RWPE1 (cell line): ENCODE measurements at places on chromosomes 5 and 9.
A peak's percentile ranks its signal among the peaks of the same experiment; 100 is the strongest.

DNA sequence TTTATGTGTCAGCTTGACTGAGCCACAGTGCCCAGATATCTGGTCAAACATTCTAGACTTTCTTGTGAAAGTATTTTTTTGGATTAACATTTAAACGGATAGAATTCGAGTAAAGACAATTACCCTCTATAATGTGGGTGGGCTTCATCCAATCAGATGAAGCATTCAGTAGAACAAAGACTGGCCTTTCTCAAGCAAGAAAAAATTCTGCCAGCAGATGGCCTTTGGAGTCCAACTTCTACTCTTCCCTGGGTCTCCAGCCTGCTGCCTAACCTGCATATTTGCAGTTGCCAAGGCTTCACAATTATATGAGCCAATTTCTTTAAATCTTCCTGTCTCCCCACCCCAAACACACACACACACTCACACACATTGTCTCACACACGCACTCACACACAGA lies 86.4 kb downstream of the MED10 start:
- no peak for DNase-seq

DNA sequence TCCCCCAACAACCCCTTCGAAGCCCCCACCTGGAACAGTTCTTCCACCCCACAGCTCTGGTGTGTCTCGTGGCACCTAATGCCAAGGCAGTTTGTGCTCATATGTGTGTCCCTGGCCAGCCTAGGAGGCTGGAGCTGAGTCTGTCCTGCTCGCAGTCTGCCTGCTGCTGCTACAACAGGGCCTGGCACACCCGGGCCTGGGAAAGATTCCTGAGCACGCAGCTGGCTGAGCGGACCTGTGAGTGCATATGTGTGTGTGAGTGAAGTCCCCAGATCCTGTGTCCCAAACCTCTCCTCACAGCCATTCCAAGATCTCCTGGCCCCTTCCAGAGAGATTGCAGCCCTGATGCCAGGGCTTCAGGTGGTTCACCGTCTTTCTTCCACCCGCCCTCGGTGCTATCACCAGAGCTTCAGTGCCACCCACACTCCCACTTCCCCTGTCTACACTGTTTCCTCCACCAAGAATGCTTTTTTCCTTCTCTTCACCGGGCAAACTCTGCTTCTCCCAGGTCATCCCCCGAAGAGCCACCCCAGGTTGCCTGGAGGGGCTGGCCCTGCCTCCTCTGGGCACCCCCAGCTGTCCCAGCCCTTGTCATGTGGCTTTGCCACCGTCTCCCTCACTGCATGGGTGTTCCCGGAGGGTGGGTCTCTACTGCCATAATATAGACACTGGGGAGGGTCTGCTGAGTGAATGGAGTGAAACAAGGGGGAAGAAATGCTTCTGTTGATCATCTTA lies 28.4 kb downstream of the LMX1B start:
- no peak for DNase-seq

- no peak for DNase-seq
Measured at GRCh38 chr5:88876714-88877113, 6.3 kb downstream of the MEF2C start.

DNA sequence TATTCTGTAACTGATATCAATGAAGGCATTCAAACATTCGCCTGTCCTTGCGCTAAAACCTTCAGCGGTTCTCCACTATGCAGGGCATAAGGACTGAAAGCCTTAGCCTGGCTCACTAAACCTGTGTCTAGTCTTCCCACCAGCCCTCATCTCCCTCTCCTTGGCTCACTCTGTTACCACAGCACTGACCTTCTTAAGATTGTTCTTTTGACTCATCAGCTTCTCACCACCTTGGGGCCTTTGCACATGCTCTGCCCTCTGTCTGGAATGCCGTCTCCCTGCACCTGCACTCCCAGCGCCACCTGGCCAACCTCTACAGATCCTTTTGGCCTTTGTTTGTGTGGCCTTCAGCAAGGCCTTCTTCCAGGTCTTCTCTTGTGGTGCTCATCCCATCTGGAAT lies 131.8 kb upstream of the IER5L start:
- DNase-seq = no peak

DNA sequence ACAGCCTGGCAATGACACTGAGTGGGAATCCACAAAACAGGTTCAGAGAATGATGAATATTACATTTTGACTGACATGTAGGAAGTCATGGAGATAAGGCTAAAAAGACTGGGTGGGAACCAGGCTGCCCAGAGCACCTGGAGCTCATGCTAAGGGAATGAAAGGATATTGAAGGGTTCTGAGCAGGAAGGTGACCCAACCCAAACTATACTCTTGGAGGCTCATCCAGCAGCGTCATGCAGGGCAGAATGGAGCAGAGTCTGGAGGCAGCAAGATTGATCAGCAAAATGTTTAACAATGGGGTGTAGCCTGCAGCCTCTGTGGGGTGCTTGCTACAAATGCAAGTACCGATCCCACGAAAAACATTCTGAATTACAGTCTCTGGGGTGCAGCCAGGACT lies 120.2 kb downstream of the PSD2 start:
- no peak for DNase-seq

DNA sequence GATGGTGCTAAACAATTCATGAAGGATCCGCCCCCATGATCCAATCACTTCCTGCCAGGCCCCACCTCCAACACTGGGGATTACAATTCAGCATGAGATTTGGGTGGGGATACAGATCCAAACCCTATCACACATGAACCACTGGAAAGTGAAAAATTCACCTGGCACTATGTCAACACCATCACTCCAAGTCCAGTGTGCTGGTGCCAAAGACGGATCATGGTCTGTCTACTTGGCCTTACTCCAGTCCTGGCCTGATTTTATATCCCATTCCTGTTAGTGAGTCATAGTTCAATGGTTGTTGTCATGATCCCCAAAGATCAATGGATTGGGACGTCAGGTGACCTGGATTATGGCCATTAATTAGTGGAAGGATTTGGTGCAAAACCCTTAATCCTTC lies 147.4 kb upstream of the RPS23 start:
- no peak for DNase-seq

DNA sequence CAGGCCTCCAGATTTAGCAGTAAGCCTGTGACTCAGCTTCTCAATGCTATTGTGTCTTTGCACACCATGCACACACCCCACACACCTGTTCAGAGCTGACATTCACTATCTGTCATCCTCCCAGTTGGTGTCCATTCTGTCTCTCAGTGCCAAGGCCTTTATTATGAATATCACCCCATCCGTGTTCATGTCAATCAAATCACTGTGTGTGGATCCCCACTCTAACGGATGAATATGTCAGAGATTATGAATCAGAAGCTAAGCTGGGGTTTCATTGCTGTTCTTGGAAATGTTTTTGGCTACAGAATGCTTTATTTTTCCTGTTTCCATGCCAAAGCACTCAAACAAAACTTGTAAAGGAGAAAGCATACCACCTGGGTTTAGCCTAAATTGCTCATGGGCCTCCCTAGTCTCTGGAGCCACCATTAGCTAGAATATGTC lies 9.4 kb upstream of the MAMDC2 start:
- DNase-seq = no peak

DNA sequence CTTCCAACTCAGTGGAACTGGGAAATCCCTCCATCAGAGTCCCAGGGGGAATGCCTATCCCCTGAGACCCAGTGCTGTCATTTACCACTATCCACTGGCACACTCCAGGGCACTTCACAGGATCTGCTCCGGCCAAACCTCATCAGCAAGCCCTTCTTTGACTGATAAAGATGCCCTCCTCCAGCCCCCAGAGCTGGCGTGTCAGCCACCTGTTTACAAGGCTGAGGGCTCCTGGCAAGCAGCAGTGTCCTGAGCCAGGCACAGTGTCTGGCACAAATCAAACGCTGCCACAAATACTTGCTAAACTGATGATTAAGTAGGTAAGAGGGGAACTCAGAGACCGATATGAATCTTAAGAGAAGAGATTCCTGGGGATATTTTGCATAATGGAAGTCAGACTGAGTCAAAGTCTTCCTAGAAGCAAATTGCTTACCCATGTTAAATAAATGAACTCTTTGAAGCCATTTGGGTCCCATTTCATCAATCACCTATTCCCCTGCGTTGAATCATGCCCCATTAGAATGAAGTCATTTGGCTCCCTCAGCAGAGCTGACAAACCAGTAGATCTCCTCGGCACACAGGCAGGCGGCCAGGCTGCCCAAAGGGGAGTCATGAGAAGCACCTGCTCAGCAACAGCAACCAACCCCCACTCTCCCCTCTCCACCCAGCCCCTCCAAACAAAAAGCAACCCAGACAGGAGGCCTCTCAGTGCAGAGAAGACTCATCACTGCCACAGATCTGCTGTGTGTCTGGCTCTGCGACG lies 97.4 kb downstream of the CDK5RAP2 start:
- DNase-seq = no peak

DNA sequence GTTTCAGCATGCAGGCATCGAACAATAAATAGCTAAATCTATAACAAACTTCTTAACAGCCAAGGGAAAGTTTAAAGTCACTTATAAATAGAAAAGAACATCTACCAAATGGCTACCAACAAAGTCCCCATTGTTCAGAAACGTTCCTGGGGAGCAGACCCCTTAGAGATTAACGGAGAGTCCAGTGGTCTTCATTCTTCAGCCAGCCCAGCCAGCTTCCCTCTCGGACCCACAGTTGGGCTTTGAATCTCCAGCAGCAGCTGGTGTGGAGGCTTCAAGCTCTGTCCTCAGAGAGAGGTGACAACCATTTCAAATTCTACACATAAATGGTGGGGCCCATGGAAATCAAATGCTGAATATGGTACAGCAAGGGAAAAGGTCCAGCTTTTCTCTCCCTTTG lies 11.2 kb downstream of the ENC1 start:
- DNase-seq = no peak

DNA sequence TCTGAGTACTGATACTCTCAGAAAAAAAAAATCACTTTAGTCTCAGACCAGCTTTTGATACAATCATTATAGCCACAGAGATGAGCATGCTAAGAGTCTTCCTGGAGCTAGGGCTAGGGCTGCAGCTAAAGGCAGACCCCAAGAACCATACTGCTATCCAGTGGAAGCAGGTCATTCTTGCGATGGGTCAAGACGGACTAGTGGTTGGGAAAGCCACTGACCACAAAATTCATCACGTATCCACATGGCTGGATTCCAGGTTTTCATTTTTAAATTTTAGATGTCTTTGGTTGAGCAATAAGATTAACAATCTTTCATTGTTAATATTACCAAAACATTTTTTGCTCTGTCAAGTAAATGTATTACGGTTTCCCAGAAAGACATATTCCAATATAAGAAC lies 598.1 kb downstream of the DNAH5 start:
- no peak for DNase-seq

DNA sequence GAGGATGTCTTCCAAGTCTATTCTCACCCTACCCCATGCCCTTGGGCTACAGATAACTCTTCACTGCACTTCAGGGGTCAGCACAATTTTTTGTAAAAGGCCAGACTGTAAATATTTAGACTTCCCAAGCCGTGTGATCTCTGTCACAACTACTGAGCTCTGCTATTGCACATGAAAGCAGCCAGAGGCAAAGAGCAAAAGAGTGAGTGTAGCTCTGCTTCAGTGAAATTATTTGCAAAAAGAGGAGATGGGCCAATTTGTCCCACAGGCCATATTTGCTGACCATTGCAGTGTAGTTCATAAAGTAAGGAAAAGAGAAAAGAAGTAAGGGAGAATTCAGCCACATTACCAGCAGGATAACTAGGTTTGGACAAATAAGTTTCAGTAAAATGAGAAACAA lies 7.0 kb upstream of the MOCS2 start:
- DNase-seq = no peak

GRCh38 chr5:92849756-92850155 lies 731.3 kb downstream of the NR2F1-AS1 start:
- no peak for DNase-seq

- peak; percentile 30 for DNase-seq
Measured at GRCh38 chr9:35490155-35490909, 421 bp downstream of the RUSC2 start.
